ENCODE measurements at places on chromosomes 5 and 9.

DNA sequence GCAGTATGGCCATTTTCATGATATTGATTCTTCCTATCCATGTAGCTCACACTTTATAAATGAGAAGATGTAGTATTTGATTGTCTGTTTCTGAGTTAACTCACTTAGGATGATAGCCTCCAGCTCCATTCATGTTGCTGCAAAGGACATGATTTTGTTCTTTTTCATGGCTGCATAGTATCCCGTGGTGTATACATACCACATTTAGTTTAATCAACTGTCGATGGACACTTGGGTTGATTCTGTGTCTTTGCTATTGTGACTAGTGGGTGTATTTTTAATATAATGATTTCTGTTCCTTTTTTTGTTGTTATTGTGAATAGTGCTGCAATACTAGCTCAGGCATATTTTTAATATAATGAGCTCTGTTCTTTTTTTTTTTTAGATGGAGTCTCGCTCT, 560.3 kb upstream of the ZNF608 start:
- DNase-seq: no peak

DNA sequence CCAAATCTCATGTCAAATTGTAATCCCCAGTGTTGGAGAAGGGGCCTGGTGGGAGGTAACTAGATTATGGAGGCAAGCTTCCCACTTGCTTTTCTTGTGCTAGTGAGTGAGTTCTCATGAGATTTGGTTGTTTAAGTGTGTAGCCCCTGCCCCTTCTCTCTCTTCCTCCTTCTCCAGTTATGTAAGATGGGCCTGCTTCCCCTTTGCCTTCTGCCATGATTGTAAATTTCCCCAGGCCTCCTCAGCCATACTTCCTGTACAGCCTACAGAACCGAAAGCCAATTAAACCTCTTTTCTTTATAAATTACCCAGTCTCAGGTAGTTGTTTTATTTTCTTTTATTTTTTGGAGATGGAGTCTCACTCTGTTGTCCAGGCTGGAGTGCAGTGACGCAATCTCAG, 18.2 kb upstream of the TXNDC8 start:
- DNase-seq: no peak

DNA sequence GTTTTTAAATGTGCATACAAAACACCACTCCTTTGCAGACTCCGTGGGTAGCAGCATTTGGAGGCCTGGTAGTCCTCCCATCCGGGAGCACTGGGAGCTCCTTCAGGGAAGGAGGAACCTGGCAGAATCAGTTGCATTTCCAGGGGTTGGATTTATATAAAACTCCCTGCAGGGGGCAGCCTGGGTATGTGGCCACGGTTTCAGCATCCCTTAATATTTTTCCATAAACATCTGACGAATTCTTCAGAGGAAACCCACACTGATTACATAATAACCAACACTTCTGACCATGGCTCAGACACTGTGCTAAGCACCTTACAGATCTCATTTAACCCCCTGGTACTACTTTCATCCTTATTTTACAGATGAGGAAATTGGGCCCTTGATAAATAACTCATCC, 6.1 kb upstream of the AFAP1L1 start:
- no peak for DNase-seq

- DNase-seq: no peak
These were observed 49.1 kb downstream of the PTCD2 start for GRCh38 chr5:72369301-72369700.

DNA sequence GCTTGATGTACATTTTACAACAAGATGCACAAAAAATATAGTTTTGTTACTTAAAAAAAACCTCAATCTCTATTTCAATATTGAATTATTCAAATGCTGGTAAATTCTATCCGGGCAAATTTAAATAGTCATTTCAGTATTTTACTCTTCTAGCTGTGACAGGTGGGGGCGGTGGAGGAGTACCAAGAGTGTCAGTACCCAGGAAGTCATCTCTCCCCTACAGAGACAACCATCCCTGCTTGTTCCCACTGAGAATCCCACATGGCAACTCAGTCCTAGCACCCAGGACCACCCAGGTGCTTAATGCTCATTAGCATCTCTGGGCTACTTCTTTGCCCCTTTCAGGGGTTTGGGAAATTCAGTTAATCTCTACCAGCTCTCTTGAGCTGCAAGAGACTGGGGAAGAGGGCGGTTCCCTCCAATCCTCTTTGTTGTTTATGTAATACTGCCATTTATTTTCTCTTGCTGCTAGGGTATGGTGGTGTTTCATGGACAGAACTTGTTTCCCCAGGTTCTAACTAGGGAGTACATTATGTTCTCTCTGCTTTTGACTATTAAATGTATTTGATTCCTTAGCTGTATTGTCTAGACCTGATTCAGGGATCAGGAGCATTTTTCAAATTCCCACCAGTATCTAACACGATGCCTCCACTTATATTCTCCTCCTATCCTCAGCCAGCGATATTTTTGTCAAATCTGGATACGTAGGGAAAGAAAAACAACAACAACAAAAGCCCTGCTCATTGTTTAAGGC, 122.5 kb downstream of the CDH18 start:
- DNase-seq: no peak

All from renal pelvis (tissue), 12 donors.